ENCODE measurements at places on chromosomes 12 and 14. TPM values are rescaled to one million over a fixed set of nuclear protein-coding genes. Genes with fewer than 3 reads are reported as not detected.

TMTC2 gene
- total RNA-seq: 3.4 TPM

C12orf50 gene
- 0.17 TPM for total RNA-seq

CCDC198 gene
- total RNA-seq: not detected

CCDC175 gene
- total RNA-seq: not detected

LMO3 gene
- 7.1 TPM for total RNA-seq

FZD10 gene
- 0.06 TPM for total RNA-seq

MYF5 gene
- not detected for total RNA-seq

FRMD6 gene
- 7.8 TPM for total RNA-seq

All from right cardiac atrium (tissue), 5 donors.